ENCODE measurements at places on chromosomes 6 and 20.

GRCh38 chr20:25212242-25212641, 16.7 kb downstream of the ENTPD6 start:
- no peak for DNase-seq

DNA sequence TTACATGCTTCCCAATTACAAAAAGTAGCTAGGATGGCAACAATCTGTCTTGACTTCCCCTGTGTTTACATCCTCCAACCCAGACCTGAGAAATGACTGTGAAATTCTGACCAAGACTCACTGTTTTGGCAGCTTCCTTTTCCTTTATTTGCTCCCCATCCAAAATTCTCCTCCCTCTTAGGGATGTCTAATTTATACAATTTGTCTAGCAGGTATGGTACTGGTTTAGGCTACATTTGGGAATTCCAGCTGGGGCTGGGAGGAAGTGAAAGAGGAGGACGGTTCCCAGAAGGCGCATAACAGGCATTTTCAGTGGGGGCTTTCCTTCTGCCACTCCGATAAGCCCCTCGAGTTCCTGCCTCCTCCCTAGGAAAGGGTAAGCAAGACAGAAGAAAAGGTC, 231.5 kb upstream of the BTBD3 start:
- no peak for DNase-seq

DNA sequence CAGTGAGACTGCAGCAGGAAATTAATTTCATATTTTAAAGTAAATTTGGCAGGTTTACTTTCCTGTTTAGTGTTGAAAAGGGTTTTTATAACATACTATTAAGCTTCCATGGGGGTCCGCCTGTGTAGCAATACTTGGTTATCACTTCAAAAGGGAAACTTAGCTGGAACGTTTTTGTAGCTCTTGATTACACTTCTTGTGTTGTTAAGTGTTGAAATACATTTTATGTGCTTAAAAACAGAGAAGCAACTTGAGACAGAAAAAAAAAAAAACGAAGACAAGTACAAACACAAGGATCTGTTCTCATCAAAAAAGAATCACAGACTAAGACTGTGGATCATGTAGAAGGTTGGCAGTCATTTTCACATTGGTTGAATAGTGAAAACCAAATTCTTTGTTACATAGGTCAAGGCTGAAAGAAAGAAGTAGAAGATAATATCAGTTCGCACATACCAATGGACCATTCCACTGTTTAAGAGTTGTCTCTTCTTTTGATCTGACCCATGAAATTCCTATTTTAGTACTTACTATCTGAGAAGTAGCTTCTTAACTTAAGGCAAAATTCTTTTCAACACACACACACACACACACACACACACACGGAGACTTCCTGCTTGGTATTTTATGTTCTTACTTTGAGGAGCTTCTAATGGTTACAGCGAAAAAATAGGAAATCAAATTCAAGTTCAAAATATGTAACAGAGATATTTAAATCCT, 113.9 kb upstream of the SLC35B3 start:
- no peak for DNase-seq

- no peak for DNase-seq
These were observed 952.5 kb upstream of the MAN1A1 start for GRCh38 chr6:120302041-120302440.

DNA sequence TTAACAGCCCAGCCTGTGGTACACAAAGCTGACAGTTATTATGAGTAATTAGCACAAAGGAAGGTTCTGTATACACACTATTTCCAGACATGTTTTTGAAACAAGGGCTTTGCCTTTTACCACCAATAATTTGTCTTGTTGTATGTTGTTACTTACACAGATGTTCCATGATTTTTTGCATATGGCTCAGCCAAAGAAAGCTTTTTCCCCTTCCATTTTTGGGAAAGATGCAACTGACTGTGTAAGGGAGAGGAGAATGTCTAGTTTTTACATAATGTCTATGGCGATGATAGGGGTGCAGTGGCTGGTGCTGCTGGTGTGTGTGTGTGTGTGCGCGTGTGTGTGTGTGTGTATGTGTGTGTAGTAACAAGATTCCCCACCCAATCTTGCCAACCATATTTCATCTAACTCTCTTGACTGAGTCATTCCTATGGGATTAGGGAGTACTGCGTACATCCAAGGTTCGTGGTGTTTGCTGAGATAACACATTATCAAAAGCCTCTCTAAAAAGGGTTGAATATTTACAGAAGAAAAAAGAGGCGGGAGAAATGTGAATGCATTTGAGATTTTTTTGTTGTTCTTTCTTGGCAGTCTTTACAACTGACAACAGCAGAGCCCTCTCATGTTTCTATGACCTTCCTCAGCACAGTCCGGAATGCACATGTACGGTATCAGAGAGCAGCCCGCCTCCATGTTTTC, 192.2 kb downstream of the GMPR start:
- no peak for DNase-seq

GRCh38 chr20:57388953-57389694, 2.1 kb upstream of the RBM38 start:
- DNase-seq = peak; percentile 80

GRCh38 chr6:41161851-41162552, 914 bp downstream of the TREM2 start:
- no peak for DNase-seq

Data from astrocyte of the hippocampus (primary cell).